Nephron progenitor cell (in vitro differentiated cells): ENCODE measurements at places on chromosomes 4 and X.
A peak's percentile ranks its signal among the peaks of the same experiment; 100 is the strongest.

- H3K4me3 ChIP-seq, result peak overlapping the region; percentile 81
- no peaks in the 10 kb centered on the region for H3K36me3 ChIP-seq
- no peak overlapping the region for H3K27ac ChIP-seq
- no peak for DNase-seq
- peaks cover 73% of the 10 kb centered on the region for H3K27me3 ChIP-seq
Measured at GRCh38 chr4:165875446-165875845, 2.4 kb downstream of the TLL1 start.

DNA sequence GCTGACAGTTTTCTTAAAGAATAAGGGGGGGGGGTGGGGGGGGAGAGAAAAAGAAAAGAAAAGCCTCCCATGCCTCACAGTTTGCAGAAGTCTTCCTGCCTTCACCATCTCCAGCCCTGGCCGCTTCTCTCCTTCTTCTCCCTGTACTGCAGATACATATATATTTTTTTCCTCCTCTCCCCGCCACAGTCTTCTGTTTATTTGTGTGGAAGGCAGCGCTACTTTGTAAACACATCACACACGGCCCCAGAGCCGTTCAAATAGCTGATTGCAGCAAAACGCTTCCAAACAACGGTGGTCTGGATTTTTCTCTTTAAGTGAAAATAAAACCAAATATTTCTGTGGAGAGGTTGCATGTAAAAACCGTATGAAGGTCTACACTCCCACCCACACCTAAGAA lies 732 bp downstream of the NLGN4X start:
- peaks cover 22% of the 10 kb centered on the region for H3K4me1 ChIP-seq
- H3K4me3 ChIP-seq, result peak overlapping the region; percentile 95
- H3K36me3 ChIP-seq, result no peaks in the 10 kb centered on the region
- no peak for DNase-seq
- H3K27ac ChIP-seq, result no peak overlapping the region

GRCh38 chrX:110042496-110042895 lies 39.6 kb downstream of the TMEM164 start:
- DNase-seq, result no peak
- peaks cover 31% of the 10 kb centered on the region for H3K4me1 ChIP-seq
- H3K27me3 ChIP-seq, result no peaks in the 10 kb centered on the region
- no peak overlapping the region for H3K4me3 ChIP-seq
- H3K27ac ChIP-seq, result no peak overlapping the region

- no peak overlapping the region for H3K27ac ChIP-seq
- H3K27me3 ChIP-seq, result peaks cover 4% of the 10 kb centered on the region
- peaks cover 24% of the 10 kb centered on the region for H3K36me3 ChIP-seq
- H3K4me1 ChIP-seq, result no peaks in the 10 kb centered on the region
Measured at GRCh38 chr4:150501983-150502382, 80.0 kb upstream of the MAB21L2 start.

- no peak for DNase-seq
- no peaks in the 10 kb centered on the region for H3K36me3 ChIP-seq
- H3K27ac ChIP-seq, result no peak overlapping the region
Measured at GRCh38 chr4:60884587-60884986, 315.5 kb upstream of the ADGRL3 start.

DNA sequence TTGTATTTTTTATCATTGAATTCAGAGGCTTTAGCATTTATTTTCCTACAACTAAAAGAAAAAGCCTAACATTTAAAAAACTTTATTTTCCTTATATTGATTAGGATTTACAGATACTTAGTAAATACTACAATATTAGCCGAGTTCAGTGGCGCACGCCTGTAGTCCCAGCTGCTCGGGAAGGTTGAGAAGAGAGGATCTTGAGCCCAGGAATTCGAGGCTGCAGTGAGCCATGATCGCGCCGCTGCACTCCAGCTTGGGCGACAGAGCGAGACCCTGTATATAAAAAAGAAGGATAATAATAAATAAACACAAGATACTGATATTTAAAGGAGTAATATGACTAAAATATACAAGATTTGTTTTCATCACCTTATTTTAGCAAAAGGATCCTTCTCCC lies 681 bp upstream of the UPF3B start:
- peaks cover 24% of the 10 kb centered on the region for H3K4me1 ChIP-seq
- H3K27ac ChIP-seq, result peak overlapping the region; percentile 99
- peaks cover 16% of the 10 kb centered on the region for H3K27me3 ChIP-seq
- peak; percentile 17 for DNase-seq

DNA sequence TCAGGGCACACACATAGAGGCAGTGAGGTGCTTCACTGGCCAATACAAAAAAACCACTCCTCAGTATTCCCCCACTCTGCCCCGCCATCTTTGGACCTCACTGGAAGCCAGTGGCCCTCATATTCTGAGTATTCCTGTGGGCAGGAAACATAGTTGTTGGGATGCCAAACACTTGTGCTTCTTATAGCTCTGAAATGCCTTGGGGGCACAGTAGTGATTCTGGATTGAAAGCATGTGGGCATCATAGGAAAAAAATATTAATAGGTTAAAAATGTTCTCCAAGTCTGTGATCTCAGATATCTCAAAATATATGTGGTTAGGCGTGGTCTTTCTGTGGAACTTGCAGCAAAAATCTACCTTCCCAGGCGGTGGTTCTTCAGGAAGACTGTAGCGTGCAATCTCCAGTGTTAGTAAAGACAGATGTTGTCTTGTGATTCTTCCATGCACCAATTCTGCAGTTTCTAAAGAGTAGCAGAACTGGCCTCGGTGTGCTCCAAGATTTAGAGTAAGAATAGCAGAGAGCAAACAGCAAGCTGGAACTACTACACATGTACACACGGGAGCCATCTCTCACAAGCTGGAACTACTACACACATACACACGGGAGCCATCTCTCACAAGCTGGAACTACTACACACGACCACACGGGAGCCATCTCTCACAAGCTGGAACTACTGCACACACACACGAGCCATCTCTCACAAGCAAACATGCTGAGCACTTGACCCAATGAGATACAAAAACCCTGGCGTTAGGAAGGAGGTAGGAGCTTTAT lies 8.0 kb upstream of the TENM3 start:
- H3K27me3 ChIP-seq, result no peaks in the 10 kb centered on the region
- no peak for DNase-seq
- H3K4me1 ChIP-seq, result peaks cover 40% of the 10 kb centered on the region
- peak overlapping the region; percentile 22 for H3K27ac ChIP-seq

DNA sequence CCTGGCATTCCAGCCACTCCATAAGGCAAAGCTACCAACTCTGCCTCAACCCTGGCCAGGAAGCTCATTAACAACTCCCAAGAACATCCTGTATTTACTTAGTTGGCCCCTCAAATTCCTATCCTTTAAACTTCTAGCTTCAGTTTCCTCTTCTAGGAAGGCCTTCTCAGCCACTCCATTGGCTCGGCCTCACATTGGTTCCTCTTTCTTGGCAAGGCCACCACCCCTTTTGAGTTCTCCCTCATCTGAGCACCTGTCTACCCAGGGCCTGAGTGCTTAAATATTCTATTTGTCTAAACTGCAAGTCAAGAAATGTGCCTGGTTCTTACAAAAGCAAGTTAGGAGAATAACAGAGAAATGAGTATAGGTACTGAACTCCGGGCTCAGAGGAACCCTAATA lies 10.0 kb downstream of the SMC1A start:
- no peak overlapping the region for H3K27ac ChIP-seq
- no peak for DNase-seq
- H3K27me3 ChIP-seq, result no peaks in the 10 kb centered on the region
- no peaks in the 10 kb centered on the region for H3K4me1 ChIP-seq

- H3K27me3 ChIP-seq, result no peaks in the 10 kb centered on the region
- H3K4me1 ChIP-seq, result no peaks in the 10 kb centered on the region
- no peak overlapping the region for H3K4me3 ChIP-seq
- DNase-seq, result no peak
- H3K27ac ChIP-seq, result no peak overlapping the region
Measured at GRCh38 chr4:107685740-107686139, 34.3 kb downstream of the PAPSS1 start.

DNA sequence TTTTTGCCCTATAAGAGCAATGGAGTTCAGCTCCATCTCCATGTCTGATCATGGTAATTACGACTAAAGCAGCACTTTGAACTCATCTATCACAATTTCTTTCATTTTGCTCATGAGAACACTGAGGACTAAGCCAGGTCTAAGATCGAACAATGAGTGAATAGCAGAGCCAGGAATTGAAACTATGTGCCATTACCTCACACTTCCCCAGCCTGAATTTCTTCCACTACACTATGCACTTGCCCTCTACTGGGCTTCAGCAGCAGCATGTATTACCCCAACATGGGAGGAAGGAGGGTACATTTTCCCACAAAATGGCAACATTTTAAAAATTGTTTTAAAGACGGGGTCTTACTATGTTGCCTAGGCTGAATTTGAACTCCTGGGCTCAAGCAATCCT lies 274.7 kb upstream of the FGF13 start:
- H3K4me1 ChIP-seq, result no peaks in the 10 kb centered on the region
- no peak overlapping the region for H3K27ac ChIP-seq
- H3K27me3 ChIP-seq, result no peaks in the 10 kb centered on the region
- H3K36me3 ChIP-seq, result no peaks in the 10 kb centered on the region
- H3K4me3 ChIP-seq, result no peak overlapping the region
